ENCODE measurements at places on chromosomes 5 and 9.
A peak's percentile ranks its signal among the peaks of the same experiment; 100 is the strongest.

GRCh38 chr9:38619556-38620447, 594 bp downstream of the ANKRD18A start:
- peak; percentile 56 for DNase-seq

DNA sequence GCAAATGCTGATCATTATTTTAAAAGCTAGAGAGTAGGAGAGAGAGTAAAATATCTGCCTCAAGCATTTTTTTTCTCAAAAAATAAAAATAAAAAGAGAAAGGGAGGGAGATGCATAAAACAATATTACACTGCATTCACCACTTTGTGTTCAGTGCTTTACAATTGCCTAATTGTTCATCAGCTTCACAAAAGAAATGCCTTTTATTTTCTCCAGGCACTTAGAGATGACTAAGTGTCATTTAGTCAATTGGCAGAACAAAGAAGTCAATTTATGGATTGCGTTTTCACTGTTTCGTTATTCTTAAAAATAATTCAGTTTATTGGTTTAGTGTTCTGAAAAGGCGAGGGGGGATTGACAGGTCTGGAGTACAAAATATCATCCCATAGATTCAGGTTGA, 232.5 kb upstream of the CCNH start:
- DNase-seq = peak; percentile 66

DNA sequence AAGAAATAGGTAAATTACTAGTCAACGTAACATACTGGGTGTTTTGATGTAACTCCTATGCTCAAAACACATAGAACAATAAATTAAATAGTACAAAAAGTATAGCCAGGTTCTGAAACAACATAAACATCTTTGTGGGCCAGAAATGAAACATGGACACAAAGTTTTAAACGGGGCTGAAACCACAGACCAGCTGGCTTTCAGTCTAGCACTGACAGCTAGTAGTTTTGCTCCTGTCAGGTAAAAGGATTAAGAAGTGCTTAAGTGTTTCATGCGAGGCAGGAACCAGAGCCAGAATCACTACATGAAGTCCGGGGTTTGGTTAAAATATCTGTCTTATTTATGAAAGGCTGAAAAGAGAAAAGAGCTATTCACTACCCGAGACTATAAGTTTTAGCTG, 19.5 kb downstream of the DCAF10 start:
- no peak for DNase-seq

DNA sequence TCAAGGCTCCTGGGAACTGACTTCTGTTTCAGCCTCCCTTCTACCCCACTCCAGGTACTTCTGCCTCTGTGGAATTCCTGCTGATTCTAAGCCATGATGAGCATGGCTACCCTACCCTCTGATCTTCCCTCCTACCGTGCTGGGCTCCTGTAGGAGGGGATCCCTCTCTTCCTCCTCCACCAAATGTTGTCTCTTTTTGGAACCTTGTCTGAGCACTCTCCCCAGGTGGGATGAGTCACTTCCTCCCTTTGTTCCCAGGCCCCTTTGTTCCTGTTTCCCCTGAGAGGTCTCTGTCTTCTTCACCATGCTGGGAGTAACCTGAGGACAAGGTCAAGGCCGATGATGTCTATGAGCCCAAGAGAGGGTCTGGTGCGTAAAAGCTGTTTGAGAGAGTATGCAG, 213.2 kb downstream of the GABBR2 start:
- DNase-seq = no peak

GRCh38 chr9:113624721-113625120, 161.2 kb downstream of the RGS3 start:
- DNase-seq = no peak

Measured in NCI-H1417 (cell line).